ENCODE measurements at places on chromosomes 5 and 9.
A peak's percentile ranks its signal among the peaks of the same experiment; 100 is the strongest.

- DNase-seq: no peak
Observed at GRCh38 chr5:168600409-168600808, 21.2 kb upstream of the PANK3 start.

GRCh38 chr5:119742311-119742710, 113.0 kb downstream of the FAM170A start:
- DNase-seq: no peak

DNA sequence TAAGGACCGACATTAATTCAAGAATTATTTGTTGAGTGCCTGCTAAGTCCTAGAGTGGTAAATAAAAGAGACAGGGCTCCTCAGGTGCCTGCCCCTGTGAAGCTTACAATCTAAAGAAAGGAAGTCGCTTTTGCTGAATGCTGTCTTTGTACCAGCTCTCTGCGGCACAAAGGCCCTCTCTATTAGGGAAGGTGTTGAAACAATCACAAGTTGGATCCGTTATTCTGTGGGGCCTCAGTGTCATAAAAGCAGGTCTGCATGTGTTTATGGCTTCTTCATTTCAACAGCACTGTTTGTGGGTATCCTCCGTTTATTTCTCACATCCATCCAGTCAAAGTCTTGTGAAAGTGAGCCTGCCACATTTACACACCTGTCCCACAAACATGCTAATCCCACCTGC, 7.0 kb upstream of the MVB12B start:
- no peak for DNase-seq

DNA sequence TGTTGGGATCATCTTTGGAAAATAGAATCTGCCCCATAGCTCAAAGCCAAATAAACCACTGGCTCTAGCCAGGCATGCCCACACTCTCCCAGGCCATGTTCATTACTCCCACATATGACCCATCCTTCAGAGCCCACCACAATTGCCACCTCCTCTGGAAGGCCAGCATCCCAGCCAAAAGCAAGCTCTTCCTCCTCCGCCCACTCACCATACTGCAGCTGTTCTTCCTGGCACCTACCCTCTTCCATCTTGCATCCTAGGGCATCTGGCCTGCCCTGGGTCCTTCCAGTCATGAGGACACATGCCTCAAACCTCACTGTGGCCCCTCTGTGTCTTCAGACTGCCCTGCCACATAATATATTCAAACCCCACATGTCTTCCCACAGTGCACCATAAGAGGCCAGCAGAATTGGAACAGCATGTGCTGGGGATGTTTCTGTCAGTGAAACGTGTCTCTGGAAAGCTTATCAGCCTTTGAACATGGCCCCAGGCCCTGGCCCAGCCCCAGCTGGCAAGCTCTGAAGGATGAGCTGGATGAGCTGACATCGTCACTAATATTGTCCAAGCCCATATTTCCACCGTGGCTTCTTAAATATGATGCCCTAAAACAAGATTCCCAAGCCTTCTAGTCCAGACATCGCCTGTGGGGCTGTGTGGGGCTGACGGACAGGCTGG, 230.8 kb downstream of the AGTPBP1 start:
- DNase-seq: no peak

GRCh38 chr5:169847519-169847918, 132.8 kb downstream of the INSYN2B start:
- no peak for DNase-seq

DNA sequence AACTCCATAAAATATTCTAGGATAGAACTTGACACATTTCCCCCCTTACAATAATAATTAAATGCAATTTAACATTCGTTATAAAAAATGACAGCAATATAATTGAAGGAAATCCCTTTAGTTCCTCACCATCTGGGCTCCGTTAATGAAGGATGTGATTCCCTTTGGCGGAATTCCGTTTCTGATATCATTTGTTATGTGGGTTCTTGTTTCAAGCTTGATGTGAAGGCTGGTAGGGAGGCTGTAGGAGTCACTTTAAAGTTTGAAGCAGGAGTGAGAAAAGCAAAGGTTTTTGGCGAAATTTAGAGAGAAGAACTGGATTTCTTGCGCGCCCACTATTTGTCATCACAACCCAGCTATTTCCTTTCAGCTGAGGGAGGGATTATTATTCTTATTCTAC, 4.0 kb downstream of the RGS7BP start:
- no peak for DNase-seq

- DNase-seq: no peak
Observed at GRCh38 chr5:113507601-113508000, 5.9 kb upstream of the YTHDC2 start.

GRCh38 chr9:89743573-89744254, 138.9 kb downstream of the GADD45G start:
- DNase-seq: no peak

DNA sequence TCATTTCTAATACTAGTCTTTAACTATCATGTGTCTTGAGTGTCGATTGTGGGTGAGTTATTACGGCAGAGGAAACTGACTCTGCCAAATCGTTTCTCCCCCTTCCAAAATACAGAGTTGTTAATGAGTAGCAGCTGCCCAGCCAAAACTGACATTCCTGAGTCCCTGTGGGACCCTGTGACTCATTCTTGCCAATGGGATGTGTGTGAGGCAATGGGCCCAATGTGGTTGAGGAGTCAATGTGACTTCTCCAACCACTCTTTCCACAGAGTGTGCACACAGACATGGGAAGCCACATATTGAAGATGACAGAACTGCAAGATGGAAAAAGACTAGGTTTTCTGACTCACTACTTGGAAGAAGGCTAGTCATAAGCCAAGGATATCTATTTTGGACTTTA, 434.7 kb downstream of the DTWD2 start:
- peak; percentile 100 for DNase-seq

DNA sequence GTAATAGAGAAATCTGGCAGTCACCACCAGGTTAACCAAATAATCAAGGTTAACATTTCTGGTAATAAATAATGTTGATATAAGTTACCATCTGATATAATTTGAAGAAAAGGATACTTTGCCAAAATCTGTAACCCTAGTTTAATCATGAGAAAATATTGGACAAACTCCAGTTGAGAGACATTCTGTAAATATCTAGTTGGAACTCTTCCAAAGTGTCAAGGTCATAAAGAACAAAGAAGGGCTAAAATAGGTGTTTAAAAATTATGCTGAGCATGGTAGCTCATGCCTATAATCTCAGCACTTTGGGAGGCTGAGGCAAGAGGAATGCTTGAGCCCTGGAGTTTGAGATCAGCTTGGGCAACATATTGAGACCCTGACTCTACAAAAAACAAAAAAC, 253.3 kb downstream of the MRPS30 start:
- DNase-seq: no peak

GRCh38 chr9:77999231-77999631, 32.4 kb downstream of the GNAQ start:
- peak; percentile 46 for DNase-seq

DNA sequence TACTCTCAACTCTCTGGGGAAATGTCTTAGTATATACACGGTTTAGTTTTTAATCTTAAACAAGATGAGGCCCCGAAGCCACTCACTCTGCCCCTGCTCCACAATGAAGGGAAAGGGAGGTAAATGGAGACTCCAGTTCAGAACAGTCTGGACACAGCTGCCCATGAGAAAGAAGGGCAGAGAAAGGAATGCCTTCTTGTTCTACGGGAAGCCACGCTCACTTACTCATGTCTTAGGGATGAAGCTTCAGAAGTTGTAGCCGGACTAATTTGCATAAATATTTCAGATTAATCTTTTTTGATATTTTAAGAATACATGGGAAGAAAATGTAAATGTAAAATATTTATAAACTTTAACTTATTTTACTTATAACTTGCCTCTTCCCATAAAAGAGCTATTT, 94.0 kb downstream of the COL23A1 start:
- peak; percentile 63 for DNase-seq

GRCh38 chr5:40754381-40755092, 1.2 kb downstream of the TTC33 start:
- peak; percentile 13 for DNase-seq

GRCh38 chr5:77305956-77306355, 95.5 kb downstream of the PDE8B start:
- peak; percentile 52 for DNase-seq

GRCh38 chr9:10274988-10275387, 337.8 kb downstream of the PTPRD start:
- DNase-seq: no peak

GRCh38 chr5:180816608-180817534, 14.3 kb upstream of the MGAT1 start:
- no peak for DNase-seq

GRCh38 chr5:171898386-171898785, 108.1 kb downstream of the FBXW11 start:
- peak; percentile 51 for DNase-seq

DNA sequence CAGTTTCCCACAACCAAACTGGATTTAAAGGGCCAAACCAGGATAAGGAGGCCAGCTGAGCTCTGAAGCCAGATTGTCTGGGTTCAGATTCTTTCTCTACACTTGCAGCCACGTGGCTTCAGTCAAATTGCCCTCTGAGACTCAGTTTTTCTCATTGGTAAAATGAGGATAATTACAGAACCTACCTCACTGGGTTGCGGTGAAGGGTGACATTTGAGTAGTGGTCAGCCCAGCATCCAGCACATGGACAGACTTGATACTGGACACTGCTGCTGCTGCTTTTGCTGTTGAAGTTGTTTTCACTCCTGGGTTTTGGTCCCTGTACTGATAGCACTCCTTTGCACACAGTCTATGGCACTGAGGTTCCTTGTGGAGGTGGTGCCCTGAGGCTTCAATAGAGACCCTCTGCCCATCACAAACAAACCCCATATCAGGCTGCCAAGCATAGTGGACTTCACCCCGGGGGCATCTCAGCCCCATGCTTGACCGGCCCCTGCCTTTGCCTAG, 25.7 kb upstream of the CDKN2AIPNL start:
- no peak for DNase-seq

DNA sequence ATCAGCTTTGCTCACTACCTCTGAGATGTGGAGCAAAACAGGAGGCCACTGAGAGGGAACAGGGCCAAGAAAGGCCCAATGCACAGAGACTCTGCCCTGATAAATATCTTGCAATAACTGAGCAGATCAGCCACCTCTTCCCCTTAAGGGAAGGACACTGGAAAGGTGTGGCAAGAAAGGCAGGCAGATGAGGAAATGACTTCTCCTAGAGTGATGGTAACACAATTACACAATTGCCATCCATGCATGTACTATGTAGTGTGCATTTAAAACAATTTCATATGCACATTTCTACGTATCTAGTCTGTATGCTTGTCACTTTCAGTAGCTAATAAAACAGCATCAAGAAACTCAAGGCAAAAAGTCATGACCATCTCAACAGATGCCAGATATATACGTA, 322.5 kb downstream of the DRD1 start:
- no peak for DNase-seq

- no peak for DNase-seq
Observed at GRCh38 chr5:137236849-137237507, 262.1 kb downstream of the SPOCK1 start.

DNA sequence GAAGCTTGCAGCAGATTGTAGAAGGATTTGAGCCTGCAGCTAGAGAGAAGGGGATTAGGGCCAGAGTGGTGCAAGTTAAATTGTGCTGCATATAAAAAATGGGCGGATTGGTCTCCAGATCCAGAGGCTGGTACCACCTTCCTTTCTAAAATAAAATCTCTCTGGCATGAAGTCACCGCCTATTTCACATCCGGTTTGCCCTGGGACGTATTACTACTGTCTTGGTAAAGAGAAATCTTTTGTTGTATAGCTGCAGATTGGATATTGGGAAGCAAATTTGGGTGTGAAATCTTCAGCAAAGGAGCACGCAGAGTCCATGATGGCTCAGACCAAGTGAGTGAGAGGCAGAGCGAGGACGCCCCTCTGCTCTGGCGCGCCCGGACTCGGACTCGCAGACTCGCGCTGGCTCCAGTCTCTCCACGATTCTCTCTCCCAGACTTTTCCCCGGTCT, at the start of gene GABRA1:
TSS of gene GABRA1 (plus strand) at position 180 of the 451 bp plus-strand sequence. CDS start 2,691 bp downstream, outside the sequence.
- DNase-seq: no peak

DNA sequence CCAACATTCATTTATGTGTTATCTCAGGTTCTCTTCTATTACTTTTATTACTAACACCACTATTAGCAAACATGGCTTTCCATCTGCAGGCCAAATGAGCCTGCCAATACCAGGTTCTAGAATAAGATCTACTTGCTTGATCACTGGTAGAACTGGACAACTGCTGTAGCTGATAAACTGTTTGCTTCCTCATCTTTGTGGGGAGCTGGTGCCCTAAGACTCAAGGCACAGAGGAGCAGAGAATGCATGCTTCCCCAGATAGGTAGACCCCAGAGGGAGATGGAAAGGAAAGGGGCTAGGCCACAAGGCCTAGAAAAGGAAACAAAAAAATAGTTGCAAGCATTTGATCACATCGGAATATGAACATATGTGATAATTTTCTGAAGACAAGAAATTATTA, 30.7 kb upstream of the AUH start:
- no peak for DNase-seq

DNA sequence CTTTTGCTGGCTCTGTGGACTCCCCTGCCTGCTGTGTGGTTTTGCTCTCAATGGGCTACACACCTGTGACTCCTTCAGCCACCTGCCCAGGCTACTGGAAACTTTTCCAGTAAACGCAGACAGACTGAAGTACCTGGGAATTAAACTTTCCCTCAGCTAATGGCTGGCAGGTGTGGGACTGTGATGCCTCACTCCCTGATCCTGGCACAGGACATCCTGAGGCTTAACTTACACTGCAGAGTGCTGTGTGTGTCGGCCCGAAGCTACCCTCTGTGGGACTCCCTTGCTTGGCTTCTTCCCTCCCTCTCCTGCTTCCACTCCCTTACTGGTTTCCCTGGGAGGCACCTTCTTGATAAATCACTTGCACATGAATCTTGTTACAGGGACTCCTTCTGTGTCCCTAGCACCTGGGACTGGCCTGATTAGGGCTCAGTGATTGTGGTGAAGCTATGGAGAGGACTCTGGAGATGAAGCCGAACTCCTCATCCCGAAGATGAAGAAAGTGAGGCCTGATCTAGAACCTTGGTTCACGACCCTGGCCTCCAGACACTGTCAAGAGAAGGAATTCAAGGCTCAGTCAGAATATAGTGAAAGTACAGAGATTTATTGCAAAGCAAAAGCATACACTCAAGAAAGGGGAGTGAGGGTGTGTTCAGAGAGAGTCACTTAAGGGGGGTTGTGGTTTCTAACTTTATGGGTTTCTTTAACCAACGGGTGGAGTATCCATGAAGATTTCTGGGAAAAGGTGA, 113.4 kb upstream of the ALDH1B1 start:
- no peak for DNase-seq

DNA sequence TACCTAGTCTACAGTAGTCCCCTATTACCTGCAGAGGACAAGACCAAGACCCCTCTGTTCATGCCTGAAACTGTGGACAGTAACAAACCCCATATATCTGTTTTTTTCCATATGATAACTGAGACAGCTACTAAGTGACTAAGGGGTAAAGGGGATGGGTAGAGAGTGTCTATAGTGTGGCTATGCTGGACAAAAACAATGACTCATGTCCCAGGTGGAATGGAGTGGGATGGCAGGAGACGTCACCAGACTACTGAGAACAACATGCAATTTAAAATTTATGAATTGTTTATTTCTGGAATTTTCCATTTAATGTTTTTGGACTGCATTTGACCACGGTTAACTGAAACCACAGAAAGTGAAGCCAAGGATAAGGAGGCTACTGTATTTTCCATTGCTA, 171.8 kb downstream of the AGTPBP1 start:
- peak; percentile 22 for DNase-seq

Data from fibroblast of skin of scalp (primary cell).